CD14-positive monocyte (primary cell): ENCODE measurements at places on chromosomes 7 and 10.

DNA sequence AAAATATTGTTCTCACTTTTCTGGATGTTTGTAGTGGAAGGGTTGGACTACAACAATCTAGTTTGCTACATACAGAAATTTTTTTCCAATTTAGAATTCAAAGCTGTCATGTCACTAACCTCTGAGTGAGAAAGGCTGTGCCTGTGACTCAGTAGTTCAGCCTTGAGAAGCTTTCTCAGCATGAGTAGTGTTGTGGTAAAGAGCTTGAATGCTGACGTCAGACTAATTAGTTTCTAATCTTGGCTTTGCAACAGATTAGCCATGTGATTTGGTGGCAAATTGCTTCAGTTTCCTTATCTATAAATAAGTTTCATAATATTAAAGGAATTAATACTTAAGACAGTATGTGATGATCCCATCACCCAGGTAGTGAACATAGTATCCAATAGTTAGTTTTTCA lies 83.8 kb downstream of the ABCA13 start:
- DNase-seq: peak; percentile 17

DNA sequence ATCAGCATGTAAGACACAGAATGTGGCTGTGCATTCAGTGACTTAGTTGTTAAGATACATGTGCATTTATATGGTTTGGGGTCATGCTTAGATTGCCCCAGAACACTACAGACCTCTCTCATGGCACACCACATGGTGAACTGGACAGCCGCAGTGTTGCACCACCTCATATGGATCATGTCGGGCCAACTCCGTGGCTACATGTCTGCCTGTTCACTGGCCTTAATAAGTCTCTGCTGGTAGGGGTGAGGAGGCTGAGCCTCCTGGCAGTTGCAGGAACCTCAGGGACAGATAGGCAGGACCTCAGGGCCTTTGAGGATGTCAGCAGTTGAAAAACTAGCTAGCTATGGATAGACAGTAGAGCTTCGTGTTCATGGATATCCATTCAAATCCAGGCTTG lies 751.0 kb downstream of the GRID1 start:
- DNase-seq: no peak

- DNase-seq: no peak
Observed at GRCh38 chr7:39613577-39613976, 9.8 kb upstream of the RALA start.

- DNase-seq: no peak
Observed at GRCh38 chr10:114649217-114649903, 8.7 kb downstream of the ABLIM1 start.

GRCh38 chr7:101420436-101420835 lies 57.8 kb downstream of the COL26A1 start:
- no peak for DNase-seq

GRCh38 chr10:24168258-24169170 lies 40.4 kb upstream of the KIAA1217 start:
- no peak for DNase-seq

DNA sequence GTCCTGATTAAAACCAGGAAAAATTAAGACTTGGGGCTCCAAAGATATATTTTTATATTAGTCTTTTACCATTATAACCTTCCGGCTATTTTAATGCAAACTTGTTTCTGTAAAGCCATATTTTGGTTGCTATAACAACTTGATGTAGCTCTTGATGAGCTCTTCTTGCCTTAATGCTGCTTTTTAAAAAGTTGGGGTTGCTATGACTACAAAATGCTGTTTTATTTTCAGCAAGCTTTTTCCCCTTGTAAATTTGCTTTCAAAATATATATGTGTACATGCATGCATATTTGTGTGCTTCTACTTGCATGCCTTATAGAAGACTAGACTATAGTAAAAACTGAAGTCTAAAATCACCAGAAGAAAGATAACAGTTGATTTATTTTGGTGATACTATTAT lies 99.7 kb downstream of the CSTF2T start:
- no peak for DNase-seq

- DNase-seq: no peak
Observed at GRCh38 chr7:92057375-92057774, 76.9 kb downstream of the CYP51A1 start.

GRCh38 chr10:30803058-30803457 lies 173.5 kb upstream of the LYZL2 start:
- no peak for DNase-seq

GRCh38 chr7:78095549-78095948 lies 297.0 kb downstream of the PHTF2 start:
- no peak for DNase-seq

- DNase-seq: no peak
Observed at GRCh38 chr7:130891254-130892094, 157.5 kb upstream of the KLF14 start.

DNA sequence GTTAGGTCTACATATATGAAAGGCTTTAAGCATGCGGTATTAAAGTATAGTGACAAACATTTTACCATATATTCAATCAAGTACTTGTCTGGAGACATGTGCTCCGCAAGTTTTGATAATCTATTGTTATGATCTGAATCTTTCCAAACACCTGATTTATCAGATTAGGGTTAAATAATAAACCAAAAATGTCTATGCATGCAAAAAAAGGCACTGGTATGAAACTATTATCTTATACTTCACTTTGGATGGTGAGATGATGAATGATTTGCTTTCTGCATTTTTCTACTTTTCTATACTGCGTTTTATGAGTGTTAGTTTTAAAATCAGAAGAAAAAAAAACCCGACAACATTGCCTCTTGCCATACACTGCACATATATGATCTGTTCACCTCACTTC lies 37.8 kb upstream of the FAM133B start:
- no peak for DNase-seq
